ENCODE measurements at places on chromosomes 4 and X. TPM values are rescaled to one million over a fixed set of nuclear protein-coding genes. Genes with fewer than 3 reads are reported as not detected.

GRCh38 chrX:111444881-111445280 is 32.9 kb upstream of the DCX start:
- no peak for DNase-seq

FOXR2 gene
- not detected for total RNA-seq

- DNase-seq: no peak
Observed at GRCh38 chrX:149827254-149827653, 45.5 kb downstream of the MAGEA9 start.

TRIM75 gene
- not detected for total RNA-seq

Data from naive thymus-derived CD8-positive, alpha-beta T cell (primary cell).